Urinary bladder (tissue), 4 donors: ENCODE measurements at places on chromosomes 11 and 22. TPM values are rescaled to one million over a fixed set of nuclear protein-coding genes. Genes with fewer than 3 reads are reported as not detected.

APOBEC3F gene
- 4.7 TPM for total RNA-seq

TRIM51 gene
- total RNA-seq: not detected

MS4A12 gene
- total RNA-seq: not detected

GAB4 gene
- not detected for total RNA-seq

ACTN3 gene
- total RNA-seq: not detected

SYT8 gene
- total RNA-seq: 3.4 TPM

GSTT2B gene
- 2.1 TPM for total RNA-seq

OR52I1 gene
- total RNA-seq: not detected

VSIG2 gene
- 27.5 TPM for total RNA-seq

NUP98 gene
- 105 TPM for total RNA-seq

RPS6KA4 gene
- total RNA-seq: 14.8 TPM

L3MBTL2 gene
- total RNA-seq: 12.4 TPM

RCOR2 gene
- total RNA-seq: 1.9 TPM

GP1BB gene
- total RNA-seq: 1.6 TPM

AP5B1 gene
- total RNA-seq: 3.0 TPM

LIF gene
- 4.8 TPM for total RNA-seq

SYT12 gene
- total RNA-seq: 0.26 TPM

NR1H3 gene
- total RNA-seq: 16.8 TPM

CADM1 gene
- 76.0 TPM for total RNA-seq

SLC22A12 gene
- total RNA-seq: not detected

MAJIN gene
- total RNA-seq: not detected

FAM180B gene
- 0.32 TPM for total RNA-seq

BIRC3 gene
- 6.2 TPM for total RNA-seq

CDC42BPG gene
- total RNA-seq: 4.3 TPM

BTG4 gene
- total RNA-seq: not detected

IGLL1 gene
- total RNA-seq: not detected

ANGPTL5 gene
- not detected for total RNA-seq

MMP13 gene
- total RNA-seq: not detected

EXPH5 gene
- 5.1 TPM for total RNA-seq

CECR2 gene
- 2.4 TPM for total RNA-seq

ROM1 gene
- 1.3 TPM for total RNA-seq

A4GALT gene
- 10.7 TPM for total RNA-seq

BTBD18 gene
- total RNA-seq: not detected

MIAT gene
- total RNA-seq: 3.3 TPM

C11orf98 gene
- 10.9 TPM for total RNA-seq

PKNOX2 gene
- total RNA-seq: 6.5 TPM

PITPNB gene
- total RNA-seq: 70.7 TPM

SLC36A4 gene
- total RNA-seq: 28.3 TPM

LGR4 gene
- 98.1 TPM for total RNA-seq

OR52E6 gene
- total RNA-seq: not detected

RIBC2 gene
- total RNA-seq: 3.1 TPM

ZNF215 gene
- 2.0 TPM for total RNA-seq

F2 gene
- total RNA-seq: not detected

CNGA4 gene
- not detected for total RNA-seq

TESMIN gene
- total RNA-seq: 1.0 TPM

EFCAB6 gene
- 3.2 TPM for total RNA-seq

TEX12 gene
- 2.9 TPM for total RNA-seq

BET1L gene
- total RNA-seq: 17.7 TPM

TMEM126B gene
- 68.9 TPM for total RNA-seq

WNT7B gene
- 3.1 TPM for total RNA-seq

POU2AF2 gene
- total RNA-seq: not detected
